ENCODE measurements at places on chromosomes 16 and 17.

DNA sequence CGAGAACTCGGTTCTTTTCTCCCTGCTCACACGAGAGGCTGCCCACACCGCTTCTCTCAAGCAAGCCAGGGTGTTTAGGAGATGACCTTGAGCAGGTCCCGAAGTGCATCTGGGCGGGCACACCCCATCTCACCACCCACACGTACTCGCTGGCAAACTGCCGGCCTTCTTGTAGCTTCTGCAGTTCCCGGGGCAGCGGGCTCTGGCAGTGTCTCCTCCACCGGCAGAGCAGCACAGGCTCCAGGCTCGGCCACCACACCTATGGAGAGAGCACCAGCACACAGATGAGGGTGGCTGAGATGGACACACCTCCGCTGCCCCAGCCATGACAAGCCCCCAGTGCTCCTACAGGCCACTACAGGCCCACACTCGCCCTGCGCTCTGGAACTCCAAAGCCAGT is 23.5 kb downstream of the ZNF276 start:
- no peak for DNase-seq

DNA sequence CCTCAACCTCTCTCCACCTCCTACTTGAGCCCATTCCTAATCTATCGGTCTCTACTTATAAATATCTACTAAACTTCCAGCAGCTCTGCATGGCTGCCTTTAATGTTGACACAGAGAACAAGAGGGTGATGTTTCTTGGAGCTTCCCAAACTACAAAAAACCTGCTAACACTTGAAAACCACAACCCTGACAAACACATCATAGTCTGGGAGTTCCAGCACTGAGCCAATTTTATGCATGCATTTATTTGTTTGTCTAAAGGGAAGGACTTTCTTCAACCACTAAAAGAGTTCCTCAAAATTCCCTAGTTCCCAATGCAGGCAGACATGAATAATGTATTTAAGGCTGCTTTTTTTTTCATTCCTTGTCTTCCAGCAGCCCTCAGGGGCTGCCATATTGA is 331.8 kb upstream of the XYLT1 start:
- DNase-seq = no peak

- DNase-seq = no peak
These were observed 41.2 kb downstream of the REXO5 start for GRCh38 chr16:20847550-20847949.

- DNase-seq = no peak
These were observed 61.3 kb upstream of the KIFC3 start for GRCh38 chr16:57863434-57864160.

- DNase-seq = no peak
These were observed 19.6 kb downstream of the AKAP1 start for GRCh38 chr17:57104461-57105175.

DNA sequence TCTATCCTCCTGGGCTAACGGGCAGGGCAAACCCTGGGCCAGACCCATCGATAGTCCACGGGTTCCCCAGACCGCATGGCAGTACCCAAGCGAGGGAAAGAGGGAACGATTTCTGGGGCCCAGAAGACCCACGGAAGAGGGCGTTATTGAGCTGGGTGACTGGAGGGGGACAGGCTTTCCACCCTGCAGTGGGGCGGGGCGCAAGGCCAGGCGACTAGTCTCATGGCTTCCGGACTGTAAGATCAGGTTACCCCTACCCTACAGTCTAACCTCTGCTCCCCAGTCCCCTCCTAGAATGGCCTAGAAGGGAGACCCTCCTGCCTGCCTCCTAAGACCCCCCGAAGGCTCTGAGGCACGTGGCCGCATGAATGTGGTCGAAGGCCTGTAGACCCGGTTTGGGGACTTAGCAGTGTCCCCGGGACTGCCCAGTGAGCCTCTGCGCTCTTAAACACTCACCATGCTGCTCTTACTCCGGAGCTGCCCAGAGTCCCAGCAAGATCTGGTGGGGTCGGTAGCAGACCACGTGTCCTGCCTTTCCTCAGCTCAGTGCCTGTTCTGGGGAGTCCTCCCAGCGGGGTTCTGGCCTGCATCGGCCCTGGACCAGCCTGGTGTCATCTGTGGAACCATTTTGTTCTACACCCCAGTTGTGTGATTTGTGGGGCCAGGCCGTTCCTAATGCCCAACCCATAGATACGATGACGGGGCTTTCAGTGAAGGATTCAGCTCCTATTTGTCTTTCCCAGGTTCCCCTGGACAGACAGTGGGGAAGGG is 13.2 kb upstream of the AURKB start:
- peak; percentile 36 for DNase-seq

DNA sequence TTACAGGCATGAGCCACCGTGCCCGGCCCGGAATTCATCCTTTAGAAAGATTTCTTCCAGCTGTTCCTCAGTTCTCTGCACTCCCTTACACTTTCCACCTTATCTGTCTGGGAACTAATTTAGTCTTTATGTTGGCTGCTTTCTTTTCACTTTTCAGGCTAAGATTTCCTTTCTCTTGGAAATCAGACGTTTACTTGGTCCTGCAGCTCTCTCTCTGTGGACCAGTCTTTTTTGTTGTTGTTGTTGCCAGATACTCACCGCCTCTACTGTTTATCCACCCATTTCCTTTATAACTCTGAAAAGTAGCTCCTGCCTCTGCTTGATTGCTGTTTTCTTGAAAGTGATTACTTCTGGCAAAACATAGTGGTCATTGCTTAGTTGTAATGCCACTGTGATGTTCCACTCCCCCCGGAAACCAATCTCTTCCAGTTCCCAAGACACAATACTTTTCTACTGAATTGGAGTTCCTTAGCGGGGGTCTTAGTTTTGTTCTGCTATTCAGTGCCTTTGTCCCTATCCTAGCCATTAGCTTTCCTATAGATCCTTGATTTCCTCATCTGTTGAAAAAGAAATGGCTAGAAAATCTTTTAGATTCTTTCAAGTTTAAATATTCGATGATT is 6.2 kb downstream of the NF1 start:
- no peak for DNase-seq

GRCh38 chr16:57537581-57538234 is 1.3 kb upstream of the CCDC102A start:
- no peak for DNase-seq

DNA sequence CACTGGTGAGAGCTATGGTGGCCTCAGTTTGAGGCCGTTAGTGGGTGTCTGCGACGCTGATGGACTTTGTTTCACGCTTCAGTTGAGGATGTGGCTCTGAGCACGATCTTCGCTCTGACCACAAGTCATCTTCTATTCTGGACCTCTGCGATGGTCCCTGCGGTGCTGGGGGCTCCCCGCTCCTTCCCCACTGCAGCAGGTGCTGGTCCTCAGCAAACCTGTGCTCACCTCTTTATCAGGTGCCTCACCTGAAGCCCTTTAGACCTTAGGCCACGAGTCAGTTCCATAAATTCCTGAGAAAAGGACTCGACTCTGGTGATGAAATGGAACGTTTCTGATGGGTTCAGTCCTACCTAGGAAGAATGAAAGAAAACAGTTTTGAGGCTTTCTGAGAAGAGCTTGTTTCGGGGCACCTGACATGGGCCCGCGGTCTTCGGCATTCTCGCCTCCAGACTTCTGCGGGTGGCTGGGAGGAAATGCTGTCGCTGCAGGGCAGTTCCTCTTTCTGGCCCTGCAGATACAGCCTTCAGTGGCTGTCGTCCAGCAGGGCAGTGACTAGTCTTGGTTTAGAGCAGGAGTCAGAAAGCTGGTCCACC is 4.7 kb downstream of the KCTD5 start:
- no peak for DNase-seq

GRCh38 chr16:574021-574760 is 4.4 kb downstream of the PIGQ start:
- no peak for DNase-seq

DNA sequence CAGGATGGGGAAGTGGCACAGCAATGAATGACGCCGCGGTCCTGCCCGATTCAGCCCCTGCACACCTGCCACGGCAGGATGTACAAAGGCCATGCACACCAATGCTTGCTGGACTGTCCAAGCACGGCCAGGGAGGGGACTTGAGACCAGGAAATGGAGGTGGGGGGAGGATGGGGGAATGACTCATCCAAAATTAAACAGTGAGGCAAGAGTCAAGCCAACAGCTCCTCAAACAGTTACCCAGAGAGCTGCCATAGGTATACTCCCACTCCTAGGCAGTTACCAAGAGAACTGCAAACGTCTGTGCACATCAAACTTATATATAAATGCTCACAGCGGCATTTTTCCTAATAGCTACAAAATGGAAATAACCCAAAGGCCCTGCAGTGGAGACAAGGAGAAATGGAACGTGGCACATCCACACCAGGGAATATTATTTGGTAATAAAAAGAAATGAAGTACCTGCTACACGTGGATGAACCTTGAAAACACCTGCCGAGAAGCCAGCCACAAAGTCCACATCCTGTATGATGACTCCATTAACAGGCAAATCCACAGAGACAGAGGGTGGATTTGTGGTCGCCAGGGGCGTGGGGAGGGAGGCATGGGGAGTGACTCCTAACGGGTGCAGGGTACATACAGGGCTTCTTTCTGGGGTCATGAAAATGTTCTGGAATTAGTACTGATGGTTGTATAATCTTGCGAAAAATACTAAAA is 54.1 kb downstream of the VAC14 start:
- no peak for DNase-seq

GRCh38 chr16:31130899-31131298 is 4.6 kb downstream of the PRSS8 start:
- peak; percentile 53 for DNase-seq

GRCh38 chr17:28956112-28956511 is 4.8 kb upstream of the PHF12 start:
- DNase-seq = no peak

DNA sequence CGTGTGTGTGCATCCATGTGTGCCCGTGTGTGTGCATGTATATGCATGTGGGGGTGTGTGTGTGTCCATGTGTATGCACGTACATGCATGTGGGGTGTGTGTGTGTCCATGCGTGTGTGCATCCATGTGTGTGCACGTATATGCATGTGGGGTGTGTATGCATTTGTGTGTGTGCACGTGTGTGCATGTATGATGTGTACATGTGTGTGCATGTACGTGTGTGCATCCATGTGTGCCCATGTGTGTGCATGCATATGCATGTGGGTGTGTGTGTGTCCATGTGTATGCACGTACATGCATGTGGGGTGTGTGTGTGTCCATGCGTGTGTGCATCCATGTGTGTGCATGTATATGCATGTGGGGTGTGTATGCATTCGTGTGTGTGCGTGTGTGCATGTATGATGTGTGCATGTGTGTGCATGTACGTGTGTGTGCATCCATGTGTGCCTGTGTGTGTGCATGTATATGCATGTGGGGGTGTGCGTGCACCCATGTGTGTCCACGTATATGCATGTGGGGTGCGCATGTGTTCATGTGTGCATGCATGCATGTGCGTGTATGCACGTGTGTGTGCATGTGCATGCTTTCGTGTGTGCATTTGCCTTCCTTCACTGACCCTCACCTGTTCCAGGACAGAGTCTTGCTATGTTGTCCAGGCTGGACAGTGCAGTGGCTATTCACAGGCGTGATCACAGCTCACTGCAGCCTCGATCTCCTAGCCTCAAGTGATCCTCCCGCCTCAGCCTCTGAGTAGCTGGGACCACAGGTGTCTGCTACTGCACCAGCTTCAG is 129.6 kb upstream of the TNRC6C start:
- DNase-seq = no peak

GRCh38 chr16:35552763-35553162 is 2093.4 kb downstream of the TP53TG3F start:
- no peak for DNase-seq

DNA sequence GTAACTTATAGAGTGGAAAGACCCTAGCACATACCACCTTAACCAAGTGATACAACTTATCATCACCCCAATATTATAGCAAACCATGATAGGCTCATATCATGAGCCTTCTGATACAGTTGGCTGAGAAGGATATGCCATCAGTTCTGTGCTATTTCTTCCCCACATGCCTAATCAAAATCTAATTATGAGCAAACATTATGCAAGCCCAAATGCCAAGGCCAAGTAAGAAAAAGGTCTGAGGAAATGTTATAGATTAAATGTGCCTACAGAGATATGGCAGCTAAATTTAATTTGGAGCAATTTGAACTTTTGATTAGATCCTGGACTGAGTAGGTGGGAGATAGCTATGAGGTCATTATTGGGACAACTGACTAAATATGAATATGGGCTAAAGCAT is 225.9 kb upstream of the PMFBP1 start:
- DNase-seq = no peak

- DNase-seq = no peak
These were observed 203.4 kb upstream of the FOXF1 start for GRCh38 chr16:86306811-86307513.

DNA sequence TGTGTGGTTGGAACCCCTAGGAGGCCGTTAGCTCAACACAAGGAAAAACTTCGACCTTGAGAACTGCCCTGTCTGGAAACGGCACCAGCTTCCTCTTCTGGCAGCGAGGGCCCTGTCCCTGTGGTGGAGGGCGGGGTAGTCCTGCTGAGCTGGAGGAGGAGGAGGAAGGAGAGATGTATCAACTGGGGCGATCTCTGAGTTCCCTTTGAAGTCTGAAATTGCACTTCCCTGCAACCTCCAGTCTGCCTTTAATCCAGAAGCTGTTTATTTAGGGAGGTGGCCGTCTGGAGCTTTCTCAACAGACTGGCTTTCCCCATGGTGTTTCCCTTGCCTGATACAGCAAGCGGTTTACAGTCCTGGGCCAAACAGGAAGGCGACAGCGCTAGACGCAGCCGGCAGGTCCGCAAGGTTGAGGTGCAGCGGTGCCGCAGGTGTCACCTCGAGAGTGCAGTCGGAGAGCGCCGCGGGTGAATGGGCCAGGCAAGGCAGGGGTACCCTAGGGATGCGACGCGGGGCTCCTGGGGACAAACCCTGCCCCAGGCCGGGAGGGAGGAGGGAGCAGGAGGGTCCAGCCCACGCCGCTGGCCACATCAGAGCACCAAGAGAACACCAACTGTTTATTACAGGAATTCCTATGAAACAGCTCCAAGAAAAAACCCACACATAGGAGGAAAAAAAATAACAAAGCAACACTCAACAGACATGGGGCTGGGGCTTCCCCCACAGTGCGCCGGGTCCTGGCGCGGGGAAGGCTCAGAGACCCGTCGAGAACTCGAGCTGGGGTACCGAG is 11.4 kb upstream of the MRPS23 start:
- DNase-seq = no peak

DNA sequence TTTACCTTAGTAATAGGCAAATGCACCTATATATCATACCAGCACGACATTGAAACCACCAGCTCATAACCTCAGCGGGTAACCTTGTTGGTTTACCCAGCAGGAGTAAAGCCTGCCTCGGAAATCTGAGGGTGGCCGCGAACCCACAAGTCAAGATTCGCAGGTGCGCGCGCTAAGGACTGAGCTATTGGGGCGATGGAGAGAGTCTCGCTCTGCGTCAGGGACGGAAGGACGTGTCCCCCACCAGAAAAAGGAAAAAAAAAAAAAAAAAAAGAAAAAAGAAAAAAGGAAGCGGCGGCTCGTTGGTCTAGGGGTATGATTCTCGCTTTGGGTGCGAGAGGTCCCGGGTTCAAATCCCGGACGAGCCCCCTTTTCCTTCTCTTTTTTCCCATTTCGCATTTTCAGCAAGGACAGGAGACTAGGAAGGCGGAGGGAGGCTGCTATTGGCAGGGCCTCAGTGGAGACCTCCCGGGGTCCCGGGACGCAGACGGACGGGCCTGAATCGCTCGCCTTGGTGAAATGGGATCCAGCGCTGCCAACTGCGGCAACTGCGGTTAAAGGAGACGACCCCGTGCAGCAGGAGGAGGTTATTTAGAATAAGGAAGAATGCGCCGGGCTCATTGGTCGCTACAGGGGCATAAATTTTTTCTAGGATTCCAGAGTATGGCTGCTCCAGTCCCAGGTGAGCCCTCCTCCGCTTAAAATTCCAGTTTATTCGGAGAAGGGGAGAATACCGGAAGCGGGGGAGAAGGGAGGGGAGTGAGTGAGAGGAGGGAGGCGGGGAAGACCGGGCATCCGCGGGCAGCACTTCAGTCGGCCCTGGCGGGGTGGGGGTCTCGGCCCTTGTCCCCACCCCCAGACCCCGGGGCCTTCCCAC is at the start of gene OR1F1:
OR1F1 (plus strand) TSS at position 407 of the 877 bp plus-strand sequence.
- DNase-seq = no peak

Data from progenitor cell of endocrine pancreas (in vitro differentiated cells).